ENCODE measurements at places on chromosomes 7 and 10.
A peak's percentile ranks its signal among the peaks of the same experiment; 100 is the strongest.

DNA sequence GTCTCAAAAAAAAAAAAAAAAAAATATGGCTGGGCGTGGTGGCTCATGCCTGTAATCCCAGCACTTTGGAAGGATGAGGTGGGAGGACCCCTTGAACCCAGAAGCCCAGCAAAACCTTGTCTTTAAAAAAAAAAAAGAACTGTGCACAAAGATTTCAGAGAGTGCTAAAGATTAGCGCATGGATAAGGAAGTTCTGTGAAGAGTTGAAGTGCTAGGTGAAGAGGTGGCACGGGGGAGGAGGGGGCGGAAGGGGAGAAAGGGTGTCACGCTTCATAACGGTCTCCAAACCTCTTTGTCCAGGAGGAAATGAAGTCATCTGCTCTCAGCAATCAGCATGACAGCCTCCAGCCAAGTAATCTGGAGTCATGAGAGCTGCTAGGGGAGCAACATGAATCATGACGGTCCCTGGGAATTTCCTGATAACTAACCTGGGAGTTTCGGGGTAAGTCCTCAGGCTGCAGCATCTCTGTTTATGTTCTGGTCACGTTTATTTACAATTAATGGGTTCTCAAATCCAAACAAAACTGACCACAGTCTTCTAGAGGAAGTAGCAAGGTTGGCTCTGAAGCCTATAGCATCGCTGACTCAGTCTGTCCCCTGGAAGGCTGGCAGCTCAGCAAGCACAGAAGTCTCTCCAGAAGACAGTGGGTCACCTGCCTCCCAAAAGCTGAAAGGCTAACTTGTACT is 1.9 kb upstream of the PLAU start:
- DNase-seq = no peak

DNA sequence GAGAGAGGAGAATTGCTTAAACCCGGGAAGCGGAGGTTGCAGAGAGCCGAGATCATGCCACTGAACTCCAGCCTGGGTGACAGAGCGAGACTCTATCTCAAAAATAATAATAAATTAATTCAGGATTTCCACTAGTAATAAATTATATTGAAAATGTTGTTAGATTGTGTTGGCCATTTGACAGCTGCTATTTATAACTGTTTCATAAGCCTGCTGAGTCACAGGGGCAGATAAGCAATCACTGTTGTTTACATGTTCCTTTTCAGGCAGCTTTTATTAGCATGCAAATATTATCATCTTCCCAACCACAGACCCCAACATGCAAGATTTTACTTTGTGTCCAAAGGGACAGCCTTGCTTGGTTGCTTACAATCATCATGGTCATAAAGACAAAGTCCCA is 49.5 kb upstream of the ZNF138 start:
- no peak for DNase-seq

DNA sequence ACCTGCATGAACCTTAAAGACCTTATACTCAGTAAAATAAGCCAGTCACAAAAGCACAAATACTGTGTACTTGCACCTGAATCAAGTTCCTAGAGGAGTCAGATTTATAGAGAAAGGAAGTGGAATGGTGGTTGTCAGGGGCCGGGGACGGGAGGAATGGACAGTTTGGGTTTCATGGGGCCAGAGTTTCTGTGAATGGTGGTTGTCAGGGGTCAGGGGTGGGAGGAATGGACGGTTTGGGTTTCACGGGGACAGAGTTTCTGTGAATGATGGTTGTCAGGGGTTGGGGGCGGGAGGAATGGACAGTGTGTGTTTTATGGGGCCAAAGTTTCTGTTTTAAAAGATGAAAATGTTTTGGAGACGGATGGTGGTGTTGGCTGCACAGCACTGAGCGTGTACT is 260.0 kb upstream of the MKI67 start:
- no peak for DNase-seq

DNA sequence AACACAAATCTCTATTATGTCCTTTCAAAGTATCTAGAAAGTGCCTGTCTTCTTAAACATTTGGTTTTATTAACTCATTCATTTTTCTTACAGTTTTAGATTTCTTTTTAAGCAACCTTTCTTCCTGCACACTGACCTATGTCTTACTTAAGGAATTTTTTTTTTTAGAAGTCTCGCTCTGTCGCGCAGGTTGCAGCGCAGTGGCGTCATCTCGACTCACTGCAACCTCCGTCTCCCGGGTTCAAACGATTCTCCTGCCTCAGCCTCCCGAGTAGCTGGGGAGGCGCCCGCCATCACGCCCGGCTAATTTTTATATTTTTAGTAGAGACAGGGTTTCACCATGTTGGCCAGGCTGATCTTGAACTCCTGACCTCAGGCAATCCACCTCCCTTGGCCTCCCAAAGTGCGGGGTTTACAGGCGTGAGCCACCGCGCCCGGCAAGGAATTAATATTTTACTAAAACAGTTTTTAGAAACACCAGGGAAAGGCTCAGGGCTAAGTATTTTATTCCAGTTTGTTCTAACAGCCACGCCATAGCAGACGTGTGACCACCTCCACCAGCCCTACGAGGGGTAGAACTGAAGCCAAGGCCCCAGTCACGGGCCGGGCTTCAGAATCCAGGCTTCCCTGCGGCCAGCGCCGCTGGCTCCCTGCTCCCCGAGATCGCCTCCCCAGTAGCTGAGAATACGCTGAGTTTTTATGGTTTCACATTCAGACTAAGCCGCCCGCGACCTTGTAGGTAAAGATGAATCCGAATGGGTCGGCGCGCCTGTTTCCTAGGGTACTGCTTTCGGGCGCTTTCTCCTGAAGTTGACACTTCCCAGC is 941 bp upstream of the LUC7L2 start:
- DNase-seq = no peak

GRCh38 chr10:72086466-72087391 is 1.6 kb downstream of the SPOCK2 start:
- DNase-seq = peak; percentile 38

DNA sequence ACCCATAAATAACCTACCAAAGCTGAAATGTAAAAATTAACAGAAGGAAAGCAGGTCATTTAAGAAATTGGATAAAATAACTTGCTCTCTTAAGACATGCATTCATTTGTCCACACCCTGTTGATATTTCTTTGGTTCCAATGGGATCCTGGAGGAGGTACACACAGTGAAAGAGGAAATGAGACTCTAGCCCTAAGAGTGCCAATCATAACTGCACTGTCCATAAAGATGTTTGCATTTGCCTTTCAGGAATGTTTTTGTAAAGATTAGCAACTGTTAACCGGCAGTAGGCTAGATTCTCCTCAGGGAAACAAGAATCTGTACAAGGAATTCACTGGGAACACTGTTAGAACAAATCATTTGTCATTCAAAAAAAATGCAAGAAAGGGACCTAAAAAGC is 61.0 kb downstream of the MEOX2 start:
- no peak for DNase-seq

DNA sequence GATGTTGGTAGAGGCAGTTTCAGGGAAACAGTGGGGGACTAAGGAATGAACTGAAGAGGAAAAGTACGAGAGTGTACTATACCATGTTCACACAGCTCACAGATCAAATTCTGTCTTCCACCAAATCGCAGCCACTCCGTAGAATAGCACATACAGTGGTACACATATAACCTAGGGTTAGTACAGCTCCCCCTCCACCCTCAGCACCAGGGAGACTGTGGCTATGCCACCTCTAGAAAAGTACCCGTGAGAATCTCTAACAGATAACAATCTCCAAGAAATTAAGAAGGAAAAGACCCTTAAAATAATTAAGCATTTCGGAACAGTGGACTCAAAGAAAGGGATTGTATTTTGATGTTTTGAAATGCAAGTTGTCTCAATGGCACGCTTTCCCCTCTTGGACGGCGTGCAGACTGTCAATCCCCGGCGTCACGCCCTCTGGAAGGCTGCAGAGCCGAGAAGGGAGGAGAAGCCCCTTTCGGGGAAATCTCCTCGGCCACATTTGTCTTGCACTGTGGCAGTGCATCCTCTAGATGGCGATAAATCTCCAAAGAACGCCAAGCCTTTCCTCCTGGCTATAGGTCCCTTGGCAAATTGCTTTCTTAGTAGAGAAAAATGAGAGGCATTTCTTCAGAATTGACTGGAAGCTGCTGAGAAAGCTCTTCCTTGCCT is 345.0 kb downstream of the REEP3 start:
- DNase-seq = peak; percentile 5

DNA sequence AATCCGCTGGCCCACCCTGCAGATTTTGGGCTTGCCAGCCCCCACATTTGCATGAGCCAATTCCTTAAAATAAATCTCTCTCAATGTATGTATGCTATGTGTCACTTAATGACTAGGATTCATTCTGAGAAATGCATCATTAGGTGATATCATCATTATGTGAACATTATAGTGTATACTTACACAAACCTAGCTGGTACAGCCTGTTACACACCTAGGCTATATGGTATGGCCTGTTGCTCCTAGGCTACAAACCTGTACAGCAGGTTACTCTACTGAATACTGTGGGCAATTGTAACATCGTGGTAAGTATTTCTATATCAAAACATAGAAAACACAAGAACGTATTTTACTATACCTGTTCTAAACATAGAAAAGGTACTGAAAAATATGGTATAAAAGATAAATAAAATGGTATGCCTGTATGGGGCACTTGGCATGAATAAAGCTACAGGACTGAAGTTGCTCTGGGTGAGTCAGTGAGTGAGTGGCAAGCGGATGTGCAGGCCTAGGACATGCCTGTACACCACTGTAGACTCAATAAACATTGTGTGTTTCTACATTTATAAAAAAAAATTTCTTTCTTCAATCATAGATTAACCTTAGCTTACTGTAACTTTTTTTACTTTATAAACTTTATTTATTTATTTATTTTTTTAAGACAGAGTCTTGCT is 135.9 kb downstream of the ABCA13 start:
- DNase-seq = no peak

DNA sequence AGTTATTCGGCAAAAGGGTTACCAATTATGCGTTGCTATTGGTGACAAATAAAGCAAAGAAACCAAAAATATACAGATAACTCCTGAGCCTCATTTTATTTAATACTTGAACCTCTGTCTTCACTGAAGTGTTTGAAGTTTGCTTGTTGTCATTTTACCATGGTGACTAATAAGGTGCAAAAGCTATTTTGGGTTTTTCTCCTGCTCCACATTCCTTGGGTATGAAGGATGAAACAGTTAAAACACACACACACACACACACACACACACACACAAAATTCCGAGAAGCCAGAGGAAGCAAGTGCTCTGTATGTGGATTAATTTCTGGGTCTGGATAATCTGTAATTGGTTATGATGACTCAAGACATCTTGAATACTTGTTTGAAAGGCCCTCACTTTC is 246.5 kb downstream of the COBL start:
- no peak for DNase-seq

GRCh38 chr10:83432261-83433045 is 706.9 kb upstream of the GHITM start:
- DNase-seq = no peak

DNA sequence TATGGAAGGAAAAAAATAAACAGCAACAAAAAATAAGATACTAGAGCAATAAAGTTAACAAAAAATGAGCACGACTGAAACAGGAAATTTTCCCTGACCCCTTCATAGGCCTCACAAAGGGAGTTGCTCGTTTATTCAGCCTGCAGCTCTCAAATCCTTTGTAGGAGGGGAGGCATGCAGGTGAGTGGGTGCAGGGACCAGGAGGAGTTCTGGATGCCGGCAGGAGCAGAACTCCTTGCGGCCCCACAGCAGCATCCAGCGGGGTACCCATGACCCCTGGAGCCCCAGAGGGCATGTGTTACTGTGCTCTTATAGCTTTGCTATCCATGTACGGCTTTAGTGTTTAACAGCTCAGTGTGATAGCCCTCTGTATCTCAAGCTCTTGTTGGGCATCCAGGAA is 5.8 kb downstream of the TAS2R39 start:
- DNase-seq = no peak

GRCh38 chr7:36304099-36304425 is 85.6 kb upstream of the ANLN start:
- DNase-seq = no peak

DNA sequence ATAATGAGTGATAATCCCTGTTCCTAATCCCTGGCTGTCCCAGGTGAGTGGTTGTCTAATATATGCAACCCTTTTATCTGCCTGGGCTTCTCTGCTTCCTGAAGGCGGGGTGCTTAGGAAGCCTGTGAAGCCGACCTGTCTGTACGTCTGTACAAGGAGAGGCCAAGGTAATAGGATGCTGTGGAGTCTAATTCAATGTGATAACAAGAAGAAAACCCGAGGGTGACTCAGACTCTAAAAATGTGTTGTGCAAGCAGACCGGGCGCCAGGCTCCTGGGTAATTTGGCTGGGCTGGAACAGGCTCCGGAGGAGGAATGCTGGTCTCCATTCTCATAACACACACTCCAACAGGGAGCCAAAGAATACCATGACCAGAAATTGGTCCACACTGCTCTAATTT is 43.6 kb downstream of the THNSL1 start:
- no peak for DNase-seq

DNA sequence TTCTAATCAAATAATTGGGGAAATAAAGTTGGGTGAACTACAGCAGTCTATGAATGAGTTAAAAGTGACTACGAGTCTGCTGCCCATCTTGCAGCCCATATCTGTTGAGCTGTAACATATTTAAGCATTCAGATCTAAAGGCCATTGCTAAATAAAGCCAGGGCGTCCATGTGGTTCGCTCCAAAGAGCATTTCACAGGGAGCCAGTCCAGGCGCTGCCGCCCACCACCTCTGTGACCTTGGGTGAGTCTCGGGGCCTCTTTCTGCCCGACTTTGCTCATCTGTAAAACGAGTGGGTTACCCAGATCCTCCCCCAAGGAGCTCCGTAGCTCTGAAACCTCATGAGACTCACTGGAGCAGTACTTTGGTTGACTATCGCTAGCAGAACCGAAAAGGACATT is 223.1 kb downstream of the CUX1 start:
- no peak for DNase-seq

- DNase-seq = no peak
Measured at GRCh38 chr10:24718031-24718855, 5.4 kb downstream of the ARHGAP21 start.

DNA sequence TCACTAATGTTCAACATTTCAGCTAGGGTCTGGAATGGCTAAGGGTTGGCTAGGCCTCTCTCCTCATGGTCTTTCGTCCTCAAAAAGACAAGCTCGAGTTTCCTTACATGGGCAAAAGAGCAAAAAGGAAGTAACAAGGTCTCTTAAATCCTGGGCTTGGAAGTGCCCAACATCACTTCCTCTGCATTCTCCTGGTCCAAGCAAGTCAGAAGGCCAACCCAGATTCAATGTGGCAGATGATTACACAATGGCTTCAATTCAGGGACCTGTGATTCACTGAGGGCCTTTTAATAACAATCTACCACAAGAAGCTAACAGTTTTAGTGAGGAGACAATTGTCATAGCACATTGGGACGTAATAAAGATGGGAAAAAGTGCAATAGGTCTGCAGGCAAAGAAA is 4.4 kb upstream of the NUP205 start:
- DNase-seq = no peak

GRCh38 chr7:140447841-140448240 is 31.5 kb downstream of the MKRN1 start:
- DNase-seq = no peak

- no peak for DNase-seq
Measured at GRCh38 chr7:14414274-14414986, 425.0 kb upstream of the ETV1 start.
